ENCODE measurements at places on chromosomes 1 and 21.

- no peak overlapping the region for H3K27ac ChIP-seq
- no peaks in the 10 kb centered on the region for H3K4me1 ChIP-seq
- no peak overlapping the region for H3K4me3 ChIP-seq
- peaks cover 8% of the 10 kb centered on the region for H3K36me3 ChIP-seq
- H3K27me3 ChIP-seq: no peaks in the 10 kb centered on the region
These were observed 20.0 kb upstream of the ANGPTL7 start for GRCh38 chr1:11169202-11169601.

- no peak overlapping the region for H3K4me3 ChIP-seq
- no peaks in the 10 kb centered on the region for H3K27me3 ChIP-seq
- no peak for DNase-seq
- H3K4me1 ChIP-seq: no peaks in the 10 kb centered on the region
These were observed 157.7 kb upstream of the COL11A1 start for GRCh38 chr1:103266036-103266435.

- no peaks in the 10 kb centered on the region for H3K27me3 ChIP-seq
- H3K4me1 ChIP-seq: peaks cover 5% of the 10 kb centered on the region
- no peak overlapping the region for H3K4me3 ChIP-seq
- peaks cover 19% of the 10 kb centered on the region for H3K36me3 ChIP-seq
- no peak for DNase-seq
These were observed 43.4 kb upstream of the LRRC8C start for GRCh38 chr1:89589515-89589914.

DNA sequence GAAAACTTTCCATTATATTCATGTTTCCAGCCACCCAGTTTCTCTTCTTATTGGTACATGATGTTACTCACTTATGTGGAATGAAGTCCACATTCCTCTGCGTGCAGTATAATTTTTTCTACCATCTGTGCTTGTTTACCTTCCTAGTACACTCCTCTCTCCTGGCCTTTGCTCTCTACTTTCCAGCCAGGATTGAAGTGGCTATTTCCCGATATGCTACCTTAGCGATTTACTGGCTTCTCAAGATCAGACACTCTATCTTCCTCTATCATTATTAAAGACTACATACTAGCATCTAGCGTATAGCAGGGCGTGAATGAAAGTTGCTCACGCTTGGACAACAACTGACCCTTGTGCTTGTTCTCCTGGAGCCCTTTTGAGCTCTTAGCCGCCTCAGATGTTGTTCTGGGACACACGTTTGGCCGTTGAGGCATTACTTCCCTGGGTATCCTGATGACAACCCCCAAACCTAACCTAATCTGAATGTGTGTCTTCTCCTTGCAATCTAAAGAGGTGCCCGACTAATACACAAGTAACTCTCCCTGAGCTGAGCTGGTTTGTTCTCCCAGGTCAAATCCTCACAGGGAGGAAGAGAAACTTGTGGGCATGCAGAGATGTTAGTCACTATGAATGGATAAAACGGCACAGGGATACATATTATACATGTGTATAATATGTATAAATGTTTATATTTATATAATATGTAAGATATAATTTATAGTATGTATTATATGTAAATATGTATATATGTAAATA is 13.4 kb upstream of the MTARC2 start:
- H3K4me1 ChIP-seq: peaks cover 14% of the 10 kb centered on the region
- no peak for DNase-seq
- no peak overlapping the region for H3K4me3 ChIP-seq
- H3K27me3 ChIP-seq: no peaks in the 10 kb centered on the region

DNA sequence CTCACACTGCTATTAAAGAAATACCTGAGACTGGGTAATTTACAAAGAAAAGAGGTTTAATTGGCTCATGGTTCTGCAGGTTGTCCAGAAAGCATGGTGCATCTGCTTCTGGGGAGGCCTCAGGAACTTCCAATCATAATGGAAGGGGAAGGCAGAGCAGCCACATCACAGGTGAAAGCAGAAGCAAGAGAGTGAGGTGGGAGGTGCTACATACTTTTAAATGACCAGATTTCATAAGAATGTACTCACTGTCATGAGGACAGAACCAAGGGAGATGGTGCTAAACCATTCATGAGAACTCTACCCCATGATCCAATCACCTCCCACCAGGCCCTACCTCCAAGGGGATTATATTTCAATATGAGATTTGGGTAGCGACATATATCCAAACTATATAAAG is 55.7 kb downstream of the MRPL39 start:
- no peaks in the 10 kb centered on the region for H3K4me1 ChIP-seq
- no peak overlapping the region for H3K27ac ChIP-seq
- DNase-seq: no peak
- no peaks in the 10 kb centered on the region for H3K36me3 ChIP-seq

DNA sequence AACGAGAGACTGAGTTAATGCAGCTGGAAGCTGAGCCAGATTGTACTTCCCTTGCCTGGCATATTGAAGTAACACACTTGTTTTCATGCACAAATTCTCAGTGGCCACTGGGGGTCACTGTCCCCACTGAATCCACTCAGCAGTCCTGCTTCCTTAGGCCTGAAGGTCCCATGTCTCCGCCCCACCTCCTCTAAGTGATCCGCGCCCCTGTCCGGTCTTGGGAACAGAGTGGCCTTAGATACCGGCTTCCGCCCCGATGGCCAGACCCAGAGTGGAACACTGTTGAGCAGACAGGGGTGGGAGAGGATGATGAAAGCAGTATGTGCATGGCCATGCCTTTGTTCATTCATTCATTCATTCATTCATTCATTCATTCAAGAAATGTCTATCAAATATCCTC is 34.8 kb downstream of the CHAF1B start:
- H3K27ac ChIP-seq: no peak overlapping the region
- H3K27me3 ChIP-seq: no peaks in the 10 kb centered on the region
- H3K4me1 ChIP-seq: no peaks in the 10 kb centered on the region
- no peak overlapping the region for H3K4me3 ChIP-seq

GRCh38 chr1:178335426-178335825 is 161.3 kb downstream of the CLEC20A start:
- no peak overlapping the region for H3K4me3 ChIP-seq
- no peaks in the 10 kb centered on the region for H3K27me3 ChIP-seq
- no peak for DNase-seq
- no peak overlapping the region for H3K27ac ChIP-seq

- no peaks in the 10 kb centered on the region for H3K36me3 ChIP-seq
- no peak overlapping the region for H3K27ac ChIP-seq
- H3K27me3 ChIP-seq: no peaks in the 10 kb centered on the region
- H3K4me3 ChIP-seq: no peak overlapping the region
These were observed 8.5 kb upstream of the MEX3A start for GRCh38 chr1:156090840-156091188.

DNA sequence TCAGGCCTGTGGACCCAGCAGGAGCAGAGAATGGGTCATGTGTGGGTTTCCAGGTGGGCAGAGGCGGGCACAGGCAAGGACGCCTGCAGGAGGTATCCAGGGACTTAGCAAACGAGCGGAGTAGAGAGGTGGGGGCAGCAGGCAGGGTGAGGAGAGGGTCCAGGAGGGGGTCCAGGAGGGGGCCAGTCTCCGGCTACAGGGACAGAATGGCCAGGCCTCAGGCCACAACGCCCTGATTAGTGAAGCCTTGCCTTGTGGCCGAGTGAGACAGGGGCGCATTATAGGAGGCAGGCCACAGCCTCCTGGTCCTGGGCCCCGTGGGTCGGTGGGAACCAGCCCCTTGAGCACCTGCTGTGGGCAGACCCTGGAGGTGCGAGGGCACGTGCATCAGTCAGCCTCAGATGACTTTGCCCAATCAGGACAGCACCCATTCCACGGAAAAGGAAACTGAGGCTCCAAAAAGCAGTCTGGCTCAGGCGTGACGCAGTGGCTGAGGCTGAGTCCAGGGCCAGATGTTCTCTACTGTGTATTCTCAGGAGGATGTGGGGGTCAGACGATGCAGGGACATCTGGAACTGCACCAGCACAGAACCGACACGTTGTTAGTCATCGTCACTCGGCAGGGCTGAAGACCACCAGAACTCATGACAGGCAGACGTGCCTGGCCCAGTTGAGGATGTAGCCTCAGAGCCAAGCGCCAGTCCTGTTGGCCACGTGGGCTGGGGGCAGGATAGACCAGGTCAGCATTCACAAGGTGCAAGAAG is 113.7 kb downstream of the CRYAA start:
- peaks cover 10% of the 10 kb centered on the region for H3K4me1 ChIP-seq
- no peak overlapping the region for H3K27ac ChIP-seq
- no peaks in the 10 kb centered on the region for H3K36me3 ChIP-seq

DNA sequence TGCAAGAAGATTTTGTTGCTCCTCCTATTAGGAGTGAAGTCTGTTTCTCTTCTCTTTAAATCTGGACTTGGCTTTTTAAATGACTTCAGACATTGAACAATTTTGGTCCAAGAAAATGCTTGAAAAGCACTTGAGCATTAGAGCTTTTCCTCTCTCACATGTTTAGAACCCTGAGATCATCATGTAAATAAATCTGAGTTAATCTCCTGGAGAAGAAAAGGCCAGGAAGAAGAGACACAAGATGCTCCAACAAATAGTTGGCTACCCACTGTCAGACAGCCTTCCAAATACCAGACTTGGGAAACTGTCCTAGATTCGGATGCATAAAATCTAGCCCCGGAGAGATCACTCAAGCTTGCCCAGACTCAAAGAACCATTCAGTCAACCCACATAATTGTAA is 1353.1 kb upstream of the ADGRL4 start:
- H3K4me1 ChIP-seq: no peaks in the 10 kb centered on the region
- H3K27me3 ChIP-seq: no peaks in the 10 kb centered on the region
- no peaks in the 10 kb centered on the region for H3K36me3 ChIP-seq
- no peak overlapping the region for H3K4me3 ChIP-seq
- no peak for DNase-seq

- no peak overlapping the region for H3K4me3 ChIP-seq
- peaks cover 4% of the 10 kb centered on the region for H3K36me3 ChIP-seq
- no peak for DNase-seq
- H3K27me3 ChIP-seq: no peaks in the 10 kb centered on the region
- H3K4me1 ChIP-seq: peaks cover 27% of the 10 kb centered on the region
These were observed 38.7 kb upstream of the GPR157 start for GRCh38 chr1:9167638-9168037.

- H3K27ac ChIP-seq: no peak overlapping the region
- no peaks in the 10 kb centered on the region for H3K27me3 ChIP-seq
- no peak overlapping the region for H3K4me3 ChIP-seq
- peak; percentile 76 for DNase-seq
- H3K4me1 ChIP-seq: peaks cover 32% of the 10 kb centered on the region
- no peaks in the 10 kb centered on the region for H3K36me3 ChIP-seq
These were observed 54.2 kb upstream of the ETS2 start for GRCh38 chr21:38751379-38752050.

- DNase-seq: no peak
- H3K4me3 ChIP-seq: no peak overlapping the region
- H3K36me3 ChIP-seq: no peaks in the 10 kb centered on the region
- H3K4me1 ChIP-seq: no peaks in the 10 kb centered on the region
- no peak overlapping the region for H3K27ac ChIP-seq
These were observed 25.3 kb upstream of the SHCBP1L start for GRCh38 chr1:182978151-182978853.

GRCh38 chr1:151998611-151999362 is 5.1 kb upstream of the S100A10 start:
- DNase-seq: no peak
- no peak overlapping the region for H3K27ac ChIP-seq
- peaks cover 14% of the 10 kb centered on the region for H3K4me1 ChIP-seq
- H3K27me3 ChIP-seq: no peaks in the 10 kb centered on the region
- no peak overlapping the region for H3K4me3 ChIP-seq

- no peaks in the 10 kb centered on the region for H3K27me3 ChIP-seq
- no peak overlapping the region for H3K27ac ChIP-seq
- peak overlapping the region; percentile 53 for H3K4me3 ChIP-seq
- H3K4me1 ChIP-seq: peaks cover 12% of the 10 kb centered on the region
These were observed 1.6 kb downstream of the IFI44 start for GRCh38 chr1:78651241-78651640.

GRCh38 chr1:111776391-111776790 is 20.7 kb downstream of the DDX20 start:
- no peak for DNase-seq
- H3K4me3 ChIP-seq: no peak overlapping the region
- H3K4me1 ChIP-seq: no peaks in the 10 kb centered on the region
- H3K36me3 ChIP-seq: no peaks in the 10 kb centered on the region
- H3K27me3 ChIP-seq: no peaks in the 10 kb centered on the region
- H3K27ac ChIP-seq: no peak overlapping the region

GRCh38 chr1:60151311-60151710 is 77.7 kb upstream of the C1orf87 start:
- no peaks in the 10 kb centered on the region for H3K27me3 ChIP-seq
- no peaks in the 10 kb centered on the region for H3K4me1 ChIP-seq
- no peak overlapping the region for H3K27ac ChIP-seq
- H3K4me3 ChIP-seq: no peak overlapping the region
- H3K36me3 ChIP-seq: no peaks in the 10 kb centered on the region

GRCh38 chr1:62744611-62745577 is 39.0 kb upstream of the ATG4C start:
- H3K27me3 ChIP-seq: no peaks in the 10 kb centered on the region
- no peak overlapping the region for H3K4me3 ChIP-seq
- H3K27ac ChIP-seq: no peak overlapping the region
- no peaks in the 10 kb centered on the region for H3K4me1 ChIP-seq
- DNase-seq: no peak

DNA sequence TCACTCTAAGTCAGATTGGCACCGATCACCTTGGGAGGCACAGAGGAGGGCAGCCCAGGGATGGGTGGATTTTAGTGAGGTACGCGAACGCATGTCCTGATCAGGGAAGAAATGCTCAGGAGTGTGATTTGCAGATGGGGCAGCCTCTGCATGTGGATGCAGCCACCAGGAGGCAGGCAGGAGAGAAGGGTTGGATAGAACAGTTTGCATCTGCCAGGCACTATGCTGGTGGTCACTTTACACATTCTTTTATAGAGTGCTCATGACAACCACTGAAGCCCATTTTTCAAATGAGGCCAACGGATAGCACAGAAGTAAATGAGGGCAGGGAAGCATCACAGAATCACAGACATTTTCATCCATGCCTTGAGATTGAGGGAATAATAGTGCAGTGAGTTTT is 5.7 kb downstream of the LAMB3 start:
- H3K27ac ChIP-seq: peak overlapping the region; percentile 34
- H3K4me1 ChIP-seq: peaks cover 74% of the 10 kb centered on the region
- H3K27me3 ChIP-seq: no peaks in the 10 kb centered on the region
- H3K4me3 ChIP-seq: no peak overlapping the region
- DNase-seq: no peak
- H3K36me3 ChIP-seq: no peaks in the 10 kb centered on the region

GRCh38 chr1:200380589-200381021 is 29.2 kb downstream of the ZNF281 start:
- H3K27ac ChIP-seq: no peak overlapping the region
- no peak overlapping the region for H3K4me3 ChIP-seq
- no peaks in the 10 kb centered on the region for H3K36me3 ChIP-seq
- DNase-seq: no peak

DNA sequence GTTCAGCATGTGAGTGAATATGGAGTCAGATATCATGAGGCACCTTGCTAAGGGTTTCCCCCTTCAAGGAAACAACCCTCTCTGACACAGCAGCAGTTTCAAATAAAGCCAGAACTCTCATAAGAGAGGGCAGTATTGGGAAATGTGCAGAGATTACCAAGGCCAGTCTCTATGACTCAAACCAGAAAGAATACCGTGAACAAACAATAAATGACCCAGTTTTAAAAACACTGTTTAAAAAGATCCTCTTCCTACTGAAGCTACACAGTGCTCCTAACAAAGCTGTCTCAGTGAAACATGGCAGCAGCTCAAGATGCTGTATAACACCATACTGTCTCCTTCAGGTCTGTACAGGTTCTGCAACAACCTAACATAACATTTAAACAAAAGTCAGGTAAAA is 102.6 kb downstream of the KIAA0319L start:
- no peak for DNase-seq
- no peak overlapping the region for H3K4me3 ChIP-seq
- peak overlapping the region; percentile 8 for H3K27ac ChIP-seq
- no peaks in the 10 kb centered on the region for H3K27me3 ChIP-seq
- peaks cover 38% of the 10 kb centered on the region for H3K4me1 ChIP-seq

GRCh38 chr1:24323281-24323680 is 4.1 kb downstream of the GRHL3 start:
- no peak overlapping the region for H3K4me3 ChIP-seq
- H3K4me1 ChIP-seq: peaks cover 8% of the 10 kb centered on the region
- no peaks in the 10 kb centered on the region for H3K36me3 ChIP-seq
- H3K27ac ChIP-seq: no peak overlapping the region
- DNase-seq: no peak

Data from upper lobe of right lung (tissue), 1 donor.